ENCODE measurements at places on chromosomes 3 and 15. TPM values are rescaled to one million over a fixed set of nuclear protein-coding genes. Genes with fewer than 3 reads are reported as not detected.

CTXND1 gene
- 0.14 TPM for total RNA-seq

SGO1 gene
- 27.2 TPM for total RNA-seq

TICRR gene
- 24.1 TPM for total RNA-seq

GOLGA8H gene
- total RNA-seq: 0.16 TPM

- H3K4me1 ChIP-seq: no peaks in the 10 kb centered on the region
- H3K27me3 ChIP-seq: no peaks in the 10 kb centered on the region
- DNase-seq: no peak
- H3K4me3 ChIP-seq: no peak overlapping the region
- no peaks in the 10 kb centered on the region for H3K36me3 ChIP-seq
Measured at GRCh38 chr3:67832817-67833216, 178.4 kb upstream of the SUCLG2 start.

DNA sequence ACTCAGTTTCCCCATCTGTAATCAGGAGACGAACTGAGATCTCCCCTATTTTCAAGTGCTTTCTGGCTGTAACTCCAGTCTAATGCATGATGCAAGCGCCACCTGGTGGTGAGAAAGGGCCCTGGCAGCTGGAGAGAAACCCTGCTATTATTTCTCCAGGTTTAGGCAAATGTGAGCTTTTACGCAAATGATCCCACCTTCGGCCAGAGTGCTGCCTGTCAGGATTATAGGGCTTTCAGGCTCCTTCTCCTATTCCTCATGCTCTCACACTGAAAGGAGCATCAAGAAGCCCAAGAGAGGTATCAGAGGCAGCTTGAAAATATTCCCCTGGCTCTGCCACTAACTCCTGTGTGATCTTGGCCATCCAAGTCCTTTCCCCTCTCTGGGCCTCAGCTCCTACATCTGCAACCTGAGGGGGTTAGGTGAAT, 93.9 kb upstream of the RASGRF1 start:
- H3K36me3 ChIP-seq: no peaks in the 10 kb centered on the region
- no peaks in the 10 kb centered on the region for H3K27me3 ChIP-seq
- H3K4me3 ChIP-seq: no peak overlapping the region
- H3K4me1 ChIP-seq: peaks cover 5% of the 10 kb centered on the region
- no peak overlapping the region for H3K27ac ChIP-seq

DNA sequence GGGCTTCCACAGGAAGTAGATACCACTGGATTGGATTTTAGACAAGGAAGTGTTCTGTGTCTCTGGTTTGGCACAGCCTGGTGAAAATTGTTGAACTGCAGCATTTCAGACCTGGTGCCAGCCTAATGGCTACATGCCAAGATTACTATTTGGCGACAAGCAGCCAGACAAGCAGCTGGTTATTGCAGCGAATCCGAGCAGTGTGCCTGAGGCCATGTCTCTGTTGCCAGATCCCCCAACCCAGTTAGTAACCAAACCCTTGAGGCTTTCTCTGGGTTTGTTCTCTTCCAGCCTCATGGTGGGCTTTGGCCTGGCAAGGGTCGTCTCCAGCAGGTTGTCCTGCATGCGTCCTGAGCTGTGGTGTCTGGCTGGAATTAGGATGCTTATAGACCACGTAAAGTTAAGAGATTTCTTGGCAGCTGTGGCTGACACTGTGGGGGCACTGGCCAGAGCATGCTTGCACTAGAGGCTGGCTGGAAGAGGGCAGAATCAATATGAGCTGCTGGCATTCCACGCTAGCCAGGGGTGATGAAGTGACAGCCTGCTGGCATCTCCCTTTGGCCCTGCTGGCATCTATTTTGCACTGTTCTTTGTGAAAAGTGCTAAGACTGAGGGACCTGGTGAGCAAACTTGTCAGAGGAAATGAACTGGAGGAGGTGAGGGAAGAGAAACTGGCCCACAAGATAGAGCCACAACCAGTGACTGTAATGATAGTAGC, 172.6 kb downstream of the RBMS3 start:
- no peaks in the 10 kb centered on the region for H3K27me3 ChIP-seq
- no peak overlapping the region for H3K27ac ChIP-seq

GRCh38 chr3:96182756-96183155, 631.6 kb upstream of the EPHA6 start:
- H3K27me3 ChIP-seq: no peaks in the 10 kb centered on the region
- H3K4me3 ChIP-seq: no peak overlapping the region
- no peaks in the 10 kb centered on the region for H3K4me1 ChIP-seq
- H3K27ac ChIP-seq: no peak overlapping the region
- DNase-seq: no peak

DNA sequence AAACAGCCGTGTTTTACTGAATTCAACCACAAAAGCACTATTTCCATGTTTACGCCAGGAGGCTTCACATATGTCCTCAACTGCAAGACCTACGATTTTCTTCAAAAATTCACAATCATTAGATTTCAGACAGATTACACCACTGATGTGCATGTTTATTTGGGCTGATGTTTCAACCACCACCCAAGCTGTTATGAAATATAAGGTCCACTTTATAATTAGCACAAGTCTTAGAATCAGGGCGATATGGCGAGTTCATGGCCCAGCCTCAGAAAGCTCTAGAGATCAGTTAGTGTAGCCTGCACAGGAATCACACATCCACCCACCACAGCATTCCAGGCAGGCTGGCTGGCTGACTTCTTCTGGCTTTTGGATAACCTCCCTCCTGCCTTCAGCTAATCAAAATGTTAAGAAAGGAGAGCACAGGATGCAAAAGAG, 15.4 kb downstream of the SH3BP5 start:
- DNase-seq: no peak
- H3K27ac ChIP-seq: no peak overlapping the region
- no peaks in the 10 kb centered on the region for H3K36me3 ChIP-seq
- H3K27me3 ChIP-seq: no peaks in the 10 kb centered on the region
- H3K4me1 ChIP-seq: peaks cover 33% of the 10 kb centered on the region

DNA sequence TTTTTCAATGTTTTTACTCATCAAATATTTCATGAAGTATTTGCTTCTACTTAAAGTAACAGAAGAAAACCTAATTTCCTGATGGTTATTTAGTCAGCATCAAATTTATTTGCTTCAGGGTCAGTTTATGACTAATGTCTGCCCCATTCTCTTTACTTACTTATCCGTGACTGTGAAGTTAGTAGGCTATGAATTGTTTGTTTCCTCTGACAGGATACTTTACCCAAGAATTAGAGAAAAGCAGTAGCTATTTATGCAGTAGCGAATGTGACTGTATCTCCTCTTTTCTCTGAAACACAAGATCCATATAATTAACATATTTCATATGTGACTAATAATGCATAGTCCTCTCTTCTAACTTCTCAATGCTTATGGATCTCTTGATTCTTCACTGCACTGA, 329.9 kb upstream of the ROBO1 start:
- H3K27me3 ChIP-seq: no peaks in the 10 kb centered on the region
- H3K4me3 ChIP-seq: no peak overlapping the region
- no peak overlapping the region for H3K27ac ChIP-seq
- H3K36me3 ChIP-seq: no peaks in the 10 kb centered on the region
- no peaks in the 10 kb centered on the region for H3K4me1 ChIP-seq

DNA sequence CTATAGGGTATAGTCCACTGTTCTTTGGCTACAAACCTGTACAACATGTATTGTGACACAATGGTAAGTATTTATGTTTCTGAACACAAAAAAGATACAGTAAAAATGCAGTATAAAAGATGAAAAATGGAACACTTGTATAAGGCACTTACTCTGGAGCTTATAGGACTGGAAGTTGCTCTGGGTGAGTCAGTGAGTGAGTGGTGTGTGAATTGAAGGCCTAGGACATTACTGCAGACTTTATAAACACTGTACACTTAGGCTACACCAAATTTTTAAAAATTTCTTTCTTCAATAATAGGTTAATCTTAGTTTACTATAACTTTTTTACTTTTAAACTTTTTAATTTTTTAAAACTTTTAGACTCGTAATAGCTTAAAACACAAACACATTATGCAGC, 10.5 kb upstream of the PDZRN3 start:
- no peak overlapping the region for H3K27ac ChIP-seq
- no peaks in the 10 kb centered on the region for H3K4me1 ChIP-seq
- no peak overlapping the region for H3K4me3 ChIP-seq
- DNase-seq: no peak
- H3K27me3 ChIP-seq: no peaks in the 10 kb centered on the region

GRCh38 chr3:14230729-14231128, 52.1 kb downstream of the LSM3 start:
- H3K27ac ChIP-seq: peak overlapping the region; percentile 78
- no peak overlapping the region for H3K4me3 ChIP-seq
- DNase-seq: no peak
- peaks cover 82% of the 10 kb centered on the region for H3K4me1 ChIP-seq
- no peaks in the 10 kb centered on the region for H3K36me3 ChIP-seq

GRCh38 chr3:196650740-196651311, 11.3 kb downstream of the NRROS start:
- peaks cover 10% of the 10 kb centered on the region for H3K4me1 ChIP-seq
- peak; percentile 36 for DNase-seq
- H3K36me3 ChIP-seq: no peaks in the 10 kb centered on the region
- H3K27ac ChIP-seq: peak overlapping the region; percentile 7
- no peak overlapping the region for H3K4me3 ChIP-seq

Measured in Caco-2 (cell line).